ENCODE measurements at places on chromosomes 2 and 18.

DNA sequence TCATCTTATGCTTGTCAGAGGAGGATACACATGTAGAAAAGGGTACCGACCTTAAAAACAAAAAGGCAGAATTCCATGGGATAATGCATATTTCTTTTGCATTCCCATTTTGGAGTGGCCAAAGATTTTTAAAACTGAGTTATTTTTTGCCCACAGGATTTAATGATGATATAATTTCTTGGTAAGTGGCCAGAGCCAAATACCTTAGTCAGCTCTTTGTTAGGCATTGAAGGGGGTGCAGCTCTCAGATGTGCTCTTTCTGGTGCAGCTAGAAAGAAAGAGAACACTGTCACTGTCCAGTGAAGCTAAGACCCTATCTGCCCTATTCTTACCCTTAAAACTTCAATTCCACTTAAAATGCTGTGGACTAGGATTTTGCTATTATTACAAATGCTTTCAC is 10.8 kb downstream of the COQ10B start:
- no peak for DNase-seq

DNA sequence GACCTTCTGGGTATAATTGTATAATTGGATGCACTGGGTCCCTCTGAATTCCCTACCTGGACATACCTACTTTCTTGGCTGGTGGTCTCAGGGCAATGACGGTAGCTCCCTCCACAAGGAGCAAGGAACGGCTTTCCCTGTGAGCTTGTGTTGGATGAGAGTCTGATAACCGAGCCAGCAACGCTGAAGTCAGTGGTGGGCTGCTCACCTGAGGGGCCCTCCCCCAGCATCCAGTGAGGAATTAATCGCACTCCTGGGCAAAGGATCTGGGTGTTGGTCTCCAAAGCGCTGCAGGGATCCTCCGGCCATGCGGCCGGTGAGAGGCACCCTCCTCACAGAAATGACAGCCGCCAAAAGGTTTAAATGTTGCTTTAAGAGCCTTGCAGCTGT is 47.1 kb downstream of the LONRF2 start:
- DNase-seq: no peak

GRCh38 chr2:160156100-160156499 is 44.0 kb downstream of the ITGB6 start:
- no peak for DNase-seq

DNA sequence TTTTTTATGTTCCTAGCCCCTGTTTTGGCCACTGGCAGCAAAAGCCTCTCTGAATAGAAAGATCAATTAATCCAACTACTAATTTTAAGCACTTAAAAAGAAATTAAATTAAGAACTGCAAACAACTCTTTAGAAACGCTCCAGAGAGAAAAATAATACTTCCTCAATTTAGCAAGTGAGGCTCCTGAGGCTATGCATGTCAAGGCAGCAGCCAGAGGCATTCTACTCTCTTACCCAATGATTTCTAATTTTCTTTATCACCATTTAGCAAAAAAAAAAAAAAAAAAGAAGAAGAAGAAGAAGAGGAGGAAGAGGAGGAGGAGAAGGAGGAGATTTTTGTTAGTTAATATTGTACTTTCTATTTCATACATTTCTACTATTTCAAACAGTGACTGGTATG is 68.5 kb downstream of the TMEM237 start:
- DNase-seq: no peak

DNA sequence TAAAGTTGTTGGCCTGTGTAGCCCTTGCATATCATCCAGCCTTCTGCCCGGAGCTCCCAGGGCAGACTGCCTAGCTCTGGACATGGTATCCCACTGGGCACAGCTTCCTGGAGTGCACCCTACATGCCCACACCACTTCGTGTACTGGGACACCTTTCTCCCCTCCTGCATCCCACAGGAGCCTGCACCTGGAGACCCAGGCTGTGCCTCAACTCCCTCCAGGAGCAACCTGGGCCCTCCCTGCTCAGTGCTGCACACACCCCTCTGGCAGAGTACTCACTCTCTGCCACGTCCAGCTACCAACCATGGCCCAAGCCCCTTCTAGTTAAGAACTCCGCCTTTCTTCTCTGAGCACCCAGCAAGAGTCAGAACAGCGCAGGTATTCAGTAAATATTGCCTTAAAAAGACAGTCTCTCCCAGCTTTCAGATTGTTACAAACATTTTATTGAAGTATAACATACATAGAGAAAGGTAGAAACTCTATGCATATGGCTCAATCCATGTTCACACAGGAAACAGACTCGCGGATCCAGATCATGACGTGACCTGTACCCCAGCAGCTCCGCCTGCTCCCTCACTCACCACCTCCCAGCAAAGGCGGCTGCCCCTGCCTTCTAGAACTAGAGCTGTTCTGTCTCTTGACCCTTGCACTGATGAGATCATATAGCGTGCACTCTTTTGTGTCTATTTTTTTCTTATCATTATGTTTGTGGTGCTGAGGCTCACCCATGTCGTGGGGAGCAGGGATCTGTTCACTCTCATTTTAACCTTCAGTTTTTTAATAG is 98.4 kb upstream of the MYCN start:
- no peak for DNase-seq

DNA sequence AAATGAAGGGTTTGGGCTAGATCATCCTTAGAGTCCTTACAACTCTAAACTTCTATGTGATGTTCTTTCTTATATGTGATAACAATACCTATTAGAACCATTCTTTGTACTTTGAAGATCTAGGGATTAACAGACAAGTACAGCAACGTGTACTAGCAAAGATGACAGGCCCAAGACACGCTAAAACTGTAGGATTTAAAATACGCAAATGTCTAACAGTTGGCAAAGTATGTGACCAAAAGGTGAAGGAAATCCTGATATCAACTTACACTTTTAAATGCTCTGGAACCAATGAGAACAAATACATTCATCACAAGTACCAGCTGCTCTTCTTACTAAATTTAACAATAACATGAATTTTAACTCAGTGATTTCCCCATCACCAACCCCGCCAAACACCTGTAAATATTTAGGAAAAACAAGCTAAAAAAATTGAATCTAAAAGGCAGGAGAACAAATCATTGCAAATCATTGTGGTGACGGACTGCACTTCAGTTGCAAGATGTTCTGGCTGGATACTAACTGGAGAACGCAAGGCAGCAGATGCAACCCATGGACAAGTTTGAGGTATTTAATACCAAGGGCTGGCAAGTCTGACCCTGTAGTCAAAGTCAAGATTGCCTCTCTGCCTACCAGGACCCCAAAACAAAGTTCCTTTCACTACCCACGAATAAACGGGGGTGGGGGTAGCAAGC is 1.4 kb downstream of the ANKRD44 start:
- DNase-seq: no peak

GRCh38 chr2:241659150-241659739 is 21.8 kb downstream of the ATG4B start:
- DNase-seq: peak; percentile 89

GRCh38 chr2:105473011-105473410 is 74.2 kb upstream of the FHL2 start:
- DNase-seq: no peak

DNA sequence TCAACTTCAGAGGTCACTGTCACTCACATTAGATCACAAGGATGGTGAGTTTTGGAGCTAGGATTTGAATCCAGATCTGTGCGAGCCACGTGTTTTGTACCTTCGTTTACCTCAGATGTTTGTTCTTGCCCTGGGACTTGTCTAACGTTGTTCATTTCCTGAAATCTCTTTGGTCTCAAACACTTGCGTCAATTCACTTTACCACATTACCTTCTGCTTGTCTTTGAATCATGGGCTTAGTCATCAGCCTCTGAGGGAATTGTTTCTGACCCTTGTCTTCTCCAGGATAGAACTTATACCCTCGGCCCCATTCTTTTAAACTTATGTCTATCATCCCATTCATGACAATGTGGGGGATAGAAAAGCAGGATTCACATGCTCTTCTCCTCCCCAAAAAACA is 282.7 kb downstream of the DCDC2C start:
- no peak for DNase-seq

DNA sequence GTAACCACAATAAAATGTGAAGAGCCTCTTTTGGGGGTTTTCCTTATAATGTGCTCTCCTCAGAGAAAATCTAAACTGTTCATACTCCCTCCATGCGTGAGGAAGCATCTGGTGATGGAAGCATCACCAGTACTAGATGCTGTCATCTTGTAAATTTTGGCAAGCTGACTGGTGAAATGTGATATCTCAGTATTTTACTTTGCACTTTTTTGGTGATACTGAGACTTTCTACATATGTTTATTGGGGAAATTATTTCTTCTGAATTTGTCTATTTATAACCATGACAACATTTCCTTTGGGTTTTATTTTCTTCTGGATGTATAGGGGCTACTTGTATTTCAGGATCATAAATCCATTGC is 95.9 kb upstream of the DLGAP1 start:
- peak; percentile 89 for DNase-seq

DNA sequence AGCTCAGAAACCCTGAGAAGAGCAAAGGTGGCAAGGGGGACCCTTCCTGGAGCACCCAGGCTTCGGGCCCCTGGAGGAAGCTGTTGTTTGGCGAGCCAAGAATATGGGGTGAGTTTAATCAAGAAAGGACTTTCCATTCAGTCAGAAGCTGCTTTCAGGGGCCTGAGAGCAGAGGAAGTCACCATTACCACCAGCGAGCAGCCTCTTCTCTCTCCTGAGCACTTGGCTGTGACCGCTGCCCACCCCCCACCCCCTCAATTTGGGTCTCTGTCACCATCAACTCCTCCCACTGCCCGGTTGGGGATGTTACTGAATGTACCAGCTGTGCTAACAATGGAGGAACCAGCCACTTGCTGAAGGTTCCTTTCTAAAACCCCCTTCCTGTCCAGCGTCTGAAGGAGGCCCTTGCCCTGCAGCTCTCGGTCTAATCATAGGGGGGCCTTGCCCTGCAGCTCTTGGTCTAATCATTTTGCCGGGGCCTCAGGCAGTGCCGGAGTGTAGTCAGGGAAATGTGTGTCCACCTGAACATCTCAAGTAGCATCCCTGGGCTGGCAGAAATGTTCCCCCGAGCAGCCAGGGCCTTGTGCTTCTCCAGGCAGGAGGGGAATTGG is 943 bp downstream of the INPP5D start:
- DNase-seq: no peak

DNA sequence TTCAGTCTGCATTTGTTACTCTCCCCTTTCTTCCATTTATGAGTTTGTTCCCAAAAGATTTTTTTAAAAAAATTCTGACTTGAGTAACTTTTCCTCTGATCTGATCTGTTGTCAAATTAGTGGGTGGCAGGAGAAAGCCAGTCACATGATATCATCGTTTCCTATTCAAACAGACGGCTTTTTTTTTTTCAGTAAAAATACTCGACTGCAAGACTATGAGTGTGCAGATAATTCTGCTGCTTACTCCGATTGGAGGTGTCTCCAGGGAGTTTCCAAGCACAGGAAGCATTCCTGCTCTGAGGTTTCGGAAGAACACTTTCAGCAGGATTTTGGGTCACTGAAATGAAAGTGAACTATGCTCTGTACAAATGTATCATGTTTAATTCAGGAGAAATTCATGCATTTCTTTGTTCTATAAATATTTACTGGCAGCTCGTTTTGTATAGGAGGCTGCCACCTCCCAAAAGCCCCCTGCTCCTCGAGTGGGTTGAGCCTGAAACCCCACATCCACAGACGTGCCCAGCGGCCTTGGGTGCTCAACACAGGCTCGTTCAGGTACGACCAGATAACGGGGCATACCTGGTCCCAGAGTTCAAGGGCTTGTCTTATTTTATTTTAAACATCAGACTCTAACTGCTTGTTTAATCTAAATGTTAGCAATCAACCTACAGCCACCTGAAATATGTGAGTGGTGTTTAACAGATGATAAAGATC is 126.9 kb upstream of the ZNF516 start:
- peak; percentile 44 for DNase-seq

DNA sequence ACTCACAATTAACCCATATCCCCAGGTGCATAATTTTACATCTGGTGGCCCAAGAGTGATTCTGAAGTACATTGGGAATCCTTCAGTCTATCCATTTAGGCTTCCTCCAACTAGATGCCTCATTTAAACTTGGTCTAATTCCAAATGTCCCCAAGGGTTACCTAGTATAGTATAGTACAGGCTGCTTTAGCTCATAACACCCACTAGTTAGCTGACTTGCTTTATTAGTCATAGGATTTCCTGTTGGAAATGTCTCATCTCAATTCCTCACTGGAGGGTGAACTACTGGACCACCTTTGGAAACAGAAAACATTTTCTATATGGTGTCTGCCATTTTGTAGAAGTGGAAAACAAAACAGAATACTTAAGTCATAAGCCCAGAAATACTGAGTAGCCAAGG is 202.5 kb upstream of the SESTD1 start:
- DNase-seq: no peak

GRCh38 chr18:52334896-52335295 is 5.1 kb upstream of the DCC start:
- DNase-seq: no peak

DNA sequence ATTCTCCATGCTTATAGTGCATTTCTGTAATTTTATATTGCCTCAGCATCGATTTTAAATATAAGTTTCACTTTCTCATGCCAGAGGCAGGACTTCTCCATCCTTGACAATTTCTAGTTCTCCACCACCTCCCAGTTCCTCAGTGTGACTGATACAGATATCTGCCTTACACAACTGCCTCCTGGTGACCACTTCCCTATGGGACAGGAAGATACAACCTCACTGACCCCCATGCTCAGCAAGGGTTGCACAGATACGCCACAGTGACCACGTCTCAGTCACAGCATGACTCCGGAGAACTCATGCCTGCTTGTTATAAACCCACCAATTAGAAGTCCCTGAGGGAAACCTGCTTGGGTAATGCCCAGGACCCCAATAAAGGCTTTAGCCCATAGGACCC is 284.0 kb upstream of the MC4R start:
- DNase-seq: no peak

GRCh38 chr2:36650031-36650829 is 46.3 kb upstream of the VIT start:
- no peak for DNase-seq

- no peak for DNase-seq
Observed at GRCh38 chr2:112880696-112881095, 30.3 kb upstream of the IL37 start.

DNA sequence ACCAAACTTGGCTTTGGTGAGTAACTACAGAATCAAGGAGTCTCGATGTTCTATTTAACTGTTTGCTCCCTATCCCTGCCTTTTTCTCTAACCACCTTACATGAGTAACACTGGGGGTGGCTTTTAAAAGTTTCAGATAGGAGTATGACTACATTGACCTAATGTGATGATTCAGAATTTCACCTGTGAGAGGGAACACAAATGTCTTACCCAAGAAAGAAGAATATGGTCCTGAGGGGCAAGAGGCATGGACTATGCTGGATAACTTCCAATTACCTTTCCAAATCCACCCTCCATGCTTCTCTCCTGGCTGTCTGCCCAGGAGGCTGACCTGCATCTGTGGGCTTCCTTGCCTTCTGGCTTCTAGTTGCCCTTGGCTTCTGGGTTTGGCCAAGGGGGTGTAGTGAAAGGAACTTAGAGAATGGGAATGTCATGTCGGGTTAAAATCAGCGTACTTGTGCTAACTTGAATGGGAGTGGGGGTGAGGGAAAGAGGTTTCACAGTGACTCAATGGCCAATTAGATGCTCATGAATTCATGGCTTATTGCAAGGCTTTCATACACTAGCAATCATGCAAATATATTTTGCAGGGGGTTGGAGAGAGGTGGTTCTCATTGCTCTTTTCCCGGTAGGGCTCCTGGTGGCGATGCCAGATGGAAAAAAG is 5.3 kb upstream of the IL36G start:
- DNase-seq: no peak
